ENCODE measurements at places on chromosomes 2 and 18.
A peak's percentile ranks its signal among the peaks of the same experiment; 100 is the strongest.

DNA sequence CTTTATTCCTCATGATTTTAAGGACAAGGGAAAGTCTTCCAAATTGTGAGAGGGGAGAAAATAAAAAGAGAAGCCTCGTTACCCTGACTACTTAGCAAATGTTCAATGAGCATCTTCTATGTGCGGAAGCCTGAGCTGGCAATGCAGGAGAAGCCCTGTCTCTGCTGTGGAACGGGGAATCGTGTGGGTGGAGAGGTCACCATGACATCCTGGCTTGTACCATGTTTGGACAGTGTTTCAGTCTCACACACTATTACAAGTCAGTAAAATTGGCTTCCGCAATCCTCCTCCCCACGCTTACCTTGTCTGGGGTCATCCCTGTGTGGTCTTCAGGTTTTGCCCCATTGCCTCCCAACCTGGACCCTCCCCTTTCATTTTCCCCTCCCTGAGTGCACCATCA, 65.0 kb upstream of the PPM1B start:
- H3K4me1 ChIP-seq, result no peaks in the 10 kb centered on the region
- no peaks in the 10 kb centered on the region for H3K27me3 ChIP-seq
- DNase-seq, result no peak
- H3K36me3 ChIP-seq, result no peaks in the 10 kb centered on the region

- no peaks in the 10 kb centered on the region for H3K4me1 ChIP-seq
- no peaks in the 10 kb centered on the region for H3K27me3 ChIP-seq
- H3K4me3 ChIP-seq, result no peak overlapping the region
- no peaks in the 10 kb centered on the region for H3K36me3 ChIP-seq
These were observed 73.3 kb upstream of the CABLES1 start for GRCh38 chr18:23062011-23062410.

DNA sequence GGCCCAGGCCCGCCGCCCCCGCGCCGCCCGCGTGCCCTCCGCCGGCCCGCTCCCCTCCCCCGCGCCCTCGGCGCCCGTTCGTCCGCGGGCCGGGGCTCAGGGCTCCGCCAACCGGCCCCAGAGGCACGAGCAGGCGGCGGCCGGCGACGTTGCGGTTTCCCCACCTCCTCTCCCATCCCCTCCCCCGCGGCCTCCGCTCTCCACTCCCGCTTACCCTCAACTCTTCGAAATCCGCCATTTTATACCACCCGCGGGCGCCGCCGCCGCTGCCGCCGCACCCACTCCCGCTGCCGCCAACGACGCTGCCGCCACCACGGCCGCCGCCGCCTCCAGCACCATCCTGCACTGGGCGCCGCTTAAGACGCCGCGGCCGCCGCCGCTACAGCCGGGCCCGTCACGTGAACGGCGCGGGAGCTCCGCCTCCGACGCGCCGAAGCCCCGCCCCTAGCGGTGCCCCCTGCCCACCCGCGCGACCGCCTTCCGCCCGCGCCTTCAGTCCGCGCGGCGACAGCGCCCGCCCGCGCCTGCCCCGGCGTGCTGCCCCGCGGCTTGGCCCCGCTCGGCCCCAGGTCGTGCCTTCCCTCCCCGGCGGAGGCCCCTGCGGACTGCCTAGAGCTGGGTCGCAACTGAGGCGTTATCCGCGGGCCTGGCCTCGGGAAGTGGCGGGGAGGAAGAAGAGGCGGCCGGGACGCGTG, at the start of the genes KATNAL2 and PIAS2:
Gene KATNAL2 (plus strand): TSS at position 495 of the 695 bp plus-strand sequence. CDS start 29,271 bp downstream, outside the sequence.
Gene PIAS2 (minus strand): TSS at position 400 of the 695 bp plus-strand sequence. CDS start 162 bp downstream, at position 238.
- no peaks in the 10 kb centered on the region for H3K36me3 ChIP-seq
- no peaks in the 10 kb centered on the region for H3K27me3 ChIP-seq
- peaks cover 13% of the 10 kb centered on the region for H3K4me1 ChIP-seq
- H3K27ac ChIP-seq, result peak within 1 kb of the TSS; percentile 83
- H3K4me3 ChIP-seq, result peak within 1 kb of the TSS; percentile 77
- peak; percentile 90 for DNase-seq

DNA sequence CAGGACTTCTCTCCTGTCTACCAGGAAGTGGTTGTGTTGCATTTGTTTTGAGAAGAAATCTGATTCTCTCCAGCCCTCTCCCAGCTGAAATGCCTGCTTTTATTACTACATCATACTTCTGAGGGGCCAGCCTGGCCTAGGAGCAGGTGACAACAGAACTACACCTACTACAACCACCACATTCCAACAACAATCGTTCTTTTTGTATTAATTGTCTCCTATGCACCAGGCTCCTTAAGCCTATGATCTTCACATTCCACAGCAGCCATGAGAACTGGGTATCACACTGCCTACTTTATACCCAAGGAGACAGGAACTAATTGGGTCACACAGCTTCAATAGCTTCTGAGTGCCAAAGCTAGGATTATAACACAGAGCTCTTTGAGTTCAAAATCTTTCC, 167.7 kb downstream of the TDRD15 start:
- H3K4me3 ChIP-seq, result no peak overlapping the region
- no peak overlapping the region for H3K27ac ChIP-seq
- no peaks in the 10 kb centered on the region for H3K4me1 ChIP-seq
- H3K36me3 ChIP-seq, result no peaks in the 10 kb centered on the region

GRCh38 chr2:131584940-131585339, 57.3 kb downstream of the CCDC74A start:
- no peaks in the 10 kb centered on the region for H3K4me1 ChIP-seq
- H3K27me3 ChIP-seq, result no peaks in the 10 kb centered on the region
- no peak for DNase-seq
- no peaks in the 10 kb centered on the region for H3K36me3 ChIP-seq

DNA sequence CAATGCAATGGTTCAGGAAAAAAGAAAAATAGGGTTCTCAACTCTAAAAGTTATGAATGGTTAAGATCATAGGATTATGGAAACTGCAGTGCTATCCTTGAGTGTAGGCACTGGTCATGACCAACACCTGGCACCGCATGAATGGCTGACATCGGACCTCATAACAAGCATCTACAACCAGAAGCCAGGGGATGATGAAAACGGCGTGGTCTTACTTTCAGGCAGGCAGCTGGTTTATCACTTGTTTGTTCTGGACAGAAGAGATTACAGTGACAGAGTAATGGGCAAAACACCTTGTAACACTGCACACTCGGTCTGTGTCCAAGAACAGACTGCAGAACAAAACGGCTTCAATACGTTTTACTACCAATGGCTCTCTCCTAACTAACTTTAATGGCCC, 132.8 kb downstream of the STK39 start:
- DNase-seq, result no peak
- H3K4me3 ChIP-seq, result no peak overlapping the region
- no peaks in the 10 kb centered on the region for H3K36me3 ChIP-seq
- H3K27me3 ChIP-seq, result no peaks in the 10 kb centered on the region
- peaks cover 7% of the 10 kb centered on the region for H3K4me1 ChIP-seq
- H3K27ac ChIP-seq, result no peak overlapping the region

DNA sequence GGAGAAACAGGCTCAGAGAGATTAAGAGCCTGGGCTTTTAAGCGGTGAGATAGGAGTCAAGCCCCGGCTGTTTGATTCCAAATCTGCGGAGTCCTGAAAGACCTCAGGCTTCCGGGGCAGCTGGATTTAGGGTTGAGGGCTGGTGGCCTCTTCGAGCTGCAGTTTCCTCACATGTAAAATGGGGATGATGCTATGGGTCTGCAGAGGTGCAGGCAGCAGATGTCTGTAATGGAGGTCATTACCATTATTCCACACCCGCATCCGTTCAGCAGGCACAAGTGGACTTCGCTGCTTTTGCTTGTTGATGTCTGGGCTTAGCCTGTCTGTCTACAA, 175.6 kb upstream of the HS6ST1 start:
- no peak for DNase-seq
- H3K4me3 ChIP-seq, result no peak overlapping the region
- no peaks in the 10 kb centered on the region for H3K4me1 ChIP-seq
- no peaks in the 10 kb centered on the region for H3K27me3 ChIP-seq
- H3K36me3 ChIP-seq, result no peaks in the 10 kb centered on the region

DNA sequence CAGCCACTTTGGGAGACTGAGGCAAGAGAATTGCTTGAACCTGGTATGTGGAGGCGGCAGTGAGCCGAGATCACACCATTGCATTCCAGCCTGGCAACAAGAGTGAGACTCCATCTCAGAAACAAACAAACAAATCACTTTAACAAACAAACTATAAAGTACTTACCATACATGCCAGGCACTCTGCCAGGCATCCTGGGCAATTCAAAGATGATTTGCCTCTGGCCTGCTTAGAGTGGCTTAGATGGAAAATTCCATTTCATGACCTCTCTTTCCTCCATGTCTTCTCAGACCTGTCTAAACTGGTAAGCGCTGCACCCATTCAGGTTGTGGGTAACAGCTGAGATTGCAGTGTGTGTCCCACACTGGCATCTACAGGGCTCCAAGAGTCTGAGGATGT, 273.2 kb downstream of the BCL2 start:
- no peak for DNase-seq
- H3K27me3 ChIP-seq, result peaks cover 4% of the 10 kb centered on the region
- no peak overlapping the region for H3K4me3 ChIP-seq
- H3K27ac ChIP-seq, result no peak overlapping the region
- H3K4me1 ChIP-seq, result no peaks in the 10 kb centered on the region

DNA sequence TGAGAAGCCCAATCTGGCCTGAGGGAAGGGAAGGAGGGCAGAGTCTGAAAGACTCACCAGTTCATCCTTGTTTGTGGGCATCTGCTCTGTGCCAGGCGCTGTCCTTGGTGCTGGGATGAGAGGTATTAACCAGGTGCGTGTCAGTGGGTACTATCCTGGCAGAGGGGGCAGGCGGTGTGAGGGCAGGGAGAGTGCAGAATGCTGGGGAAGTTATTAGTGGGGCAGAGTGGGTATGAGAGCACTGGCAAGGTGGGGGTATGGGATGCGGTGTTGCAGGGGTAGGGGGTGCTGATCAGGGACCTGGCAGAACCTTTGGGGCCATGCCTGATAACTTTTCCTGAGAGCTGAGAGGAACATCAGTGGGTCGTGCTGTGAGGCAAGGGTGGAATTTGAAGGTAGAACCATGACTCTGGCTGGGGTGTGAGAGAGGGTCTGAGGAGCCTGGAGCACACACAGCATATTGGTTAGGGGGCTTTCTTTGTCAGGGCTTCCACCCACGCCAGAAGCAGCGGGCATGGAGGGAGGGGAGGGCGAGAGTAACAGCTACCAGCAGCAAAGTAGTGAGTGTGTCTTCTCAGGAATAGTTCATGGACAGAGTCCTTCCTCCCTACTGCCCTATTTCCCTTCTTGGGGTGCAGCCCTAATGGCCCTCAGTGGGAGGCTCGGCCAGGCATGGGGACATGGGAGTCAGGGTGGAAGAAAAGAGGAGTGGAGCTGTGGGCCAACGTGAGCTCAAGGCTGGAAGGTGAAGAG, 290.7 kb downstream of the CYP26B1 start:
- no peak overlapping the region for H3K27ac ChIP-seq
- H3K4me3 ChIP-seq, result no peak overlapping the region
- peaks cover 2% of the 10 kb centered on the region for H3K27me3 ChIP-seq
- no peaks in the 10 kb centered on the region for H3K36me3 ChIP-seq
- peaks cover 1% of the 10 kb centered on the region for H3K4me1 ChIP-seq
- no peak for DNase-seq

- no peak overlapping the region for H3K27ac ChIP-seq
- no peak for DNase-seq
- H3K36me3 ChIP-seq, result peaks cover 11% of the 10 kb centered on the region
- no peaks in the 10 kb centered on the region for H3K4me1 ChIP-seq
- H3K27me3 ChIP-seq, result no peaks in the 10 kb centered on the region
- no peak overlapping the region for H3K4me3 ChIP-seq
These were observed 17.8 kb downstream of the THNSL2 start for GRCh38 chr2:88187927-88188326.

DNA sequence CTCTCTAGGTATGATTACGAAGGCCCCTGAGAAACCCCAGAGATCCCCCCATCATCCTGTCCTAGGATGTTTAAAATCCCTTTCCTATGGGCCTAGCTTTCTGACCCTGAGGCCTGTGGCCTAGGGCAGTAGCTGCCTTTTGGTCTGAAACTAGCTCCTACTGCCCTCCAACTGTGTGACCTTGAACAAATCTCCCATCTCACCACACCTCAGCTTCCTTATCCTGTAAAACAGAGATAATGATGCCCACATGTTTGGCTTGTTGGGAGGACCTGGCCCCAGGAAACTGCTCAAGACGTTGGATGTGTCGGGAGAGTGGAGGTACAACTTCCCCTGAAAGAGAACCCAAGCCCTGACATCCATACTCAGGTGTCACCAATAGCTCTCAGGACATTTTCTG, 213.2 kb downstream of the SMAD2 start:
- no peak overlapping the region for H3K27ac ChIP-seq
- H3K4me1 ChIP-seq, result no peaks in the 10 kb centered on the region
- H3K27me3 ChIP-seq, result no peaks in the 10 kb centered on the region
- no peaks in the 10 kb centered on the region for H3K36me3 ChIP-seq

DNA sequence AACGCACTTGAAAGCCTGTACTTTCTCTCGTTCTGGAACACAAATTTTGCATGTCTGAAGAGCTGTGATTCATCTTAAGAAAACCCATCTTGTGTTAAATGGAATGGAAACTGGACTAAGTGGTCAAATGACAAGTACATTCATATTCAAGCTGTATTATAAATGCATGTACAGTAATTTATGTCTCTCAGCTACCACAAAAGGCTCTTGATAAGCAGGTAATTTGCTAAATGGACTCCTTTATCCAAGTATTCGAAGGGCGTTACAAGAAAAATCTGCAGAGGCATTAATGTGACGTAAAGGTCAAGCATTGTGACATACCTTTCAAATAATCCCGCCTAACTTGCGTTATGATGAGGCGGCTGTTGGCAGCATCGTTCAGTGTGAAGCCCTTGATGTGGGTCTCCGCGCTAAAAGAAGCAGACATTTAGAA, 66.6 kb downstream of the ABCG8 start:
- no peak for DNase-seq
- H3K4me1 ChIP-seq, result no peaks in the 10 kb centered on the region
- no peak overlapping the region for H3K4me3 ChIP-seq
- H3K36me3 ChIP-seq, result peaks cover 35% of the 10 kb centered on the region
- no peak overlapping the region for H3K27ac ChIP-seq

- H3K27me3 ChIP-seq, result no peaks in the 10 kb centered on the region
- DNase-seq, result no peak
- no peak overlapping the region for H3K27ac ChIP-seq
These were observed 468.1 kb upstream of the MYT1L start for GRCh38 chr2:2799151-2799697.

DNA sequence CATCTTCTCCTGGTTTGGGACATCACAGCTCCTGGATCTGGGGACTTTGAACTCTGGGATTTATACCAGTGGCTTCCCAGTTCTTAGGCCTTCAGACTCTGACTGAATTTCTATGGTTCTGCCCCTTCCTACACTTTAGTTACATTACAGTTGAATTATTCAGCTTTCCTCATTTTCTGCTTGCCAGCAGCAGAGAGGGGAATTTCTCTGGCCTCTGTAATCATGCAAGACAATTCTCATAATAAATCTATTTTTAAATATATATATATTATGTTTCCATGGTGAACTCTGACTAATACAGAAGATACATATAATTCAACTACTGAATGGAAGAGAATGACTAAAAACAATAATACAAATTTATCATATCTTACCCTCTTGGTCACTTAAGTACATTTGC, 1478.6 kb upstream of the ACVR2A start:
- no peak for DNase-seq
- H3K4me3 ChIP-seq, result no peak overlapping the region
- no peaks in the 10 kb centered on the region for H3K36me3 ChIP-seq
- H3K4me1 ChIP-seq, result no peaks in the 10 kb centered on the region
- no peaks in the 10 kb centered on the region for H3K27me3 ChIP-seq
- H3K27ac ChIP-seq, result no peak overlapping the region

- no peak overlapping the region for H3K4me3 ChIP-seq
- H3K27ac ChIP-seq, result no peak overlapping the region
- no peaks in the 10 kb centered on the region for H3K4me1 ChIP-seq
- no peaks in the 10 kb centered on the region for H3K27me3 ChIP-seq
These were observed 246.9 kb downstream of the LNPK start for GRCh38 chr2:175755169-175755568.

- DNase-seq, result no peak
- no peaks in the 10 kb centered on the region for H3K36me3 ChIP-seq
- no peak overlapping the region for H3K27ac ChIP-seq
- H3K27me3 ChIP-seq, result no peaks in the 10 kb centered on the region
- H3K4me1 ChIP-seq, result no peaks in the 10 kb centered on the region
These were observed 17.1 kb upstream of the TEX51 start for GRCh38 chr2:126881591-126881990.

Data from upper lobe of right lung (tissue), 1 donor.